NCI-H2107 (cell line): ENCODE measurements at places on chromosomes 5 and 9.

GRCh38 chr9:8223861-8224260 lies 424.3 kb upstream of the DMAC1 start:
- no peak for DNase-seq

GRCh38 chr9:13786131-13786530 lies 506.6 kb upstream of the MPDZ start:
- no peak for DNase-seq

DNA sequence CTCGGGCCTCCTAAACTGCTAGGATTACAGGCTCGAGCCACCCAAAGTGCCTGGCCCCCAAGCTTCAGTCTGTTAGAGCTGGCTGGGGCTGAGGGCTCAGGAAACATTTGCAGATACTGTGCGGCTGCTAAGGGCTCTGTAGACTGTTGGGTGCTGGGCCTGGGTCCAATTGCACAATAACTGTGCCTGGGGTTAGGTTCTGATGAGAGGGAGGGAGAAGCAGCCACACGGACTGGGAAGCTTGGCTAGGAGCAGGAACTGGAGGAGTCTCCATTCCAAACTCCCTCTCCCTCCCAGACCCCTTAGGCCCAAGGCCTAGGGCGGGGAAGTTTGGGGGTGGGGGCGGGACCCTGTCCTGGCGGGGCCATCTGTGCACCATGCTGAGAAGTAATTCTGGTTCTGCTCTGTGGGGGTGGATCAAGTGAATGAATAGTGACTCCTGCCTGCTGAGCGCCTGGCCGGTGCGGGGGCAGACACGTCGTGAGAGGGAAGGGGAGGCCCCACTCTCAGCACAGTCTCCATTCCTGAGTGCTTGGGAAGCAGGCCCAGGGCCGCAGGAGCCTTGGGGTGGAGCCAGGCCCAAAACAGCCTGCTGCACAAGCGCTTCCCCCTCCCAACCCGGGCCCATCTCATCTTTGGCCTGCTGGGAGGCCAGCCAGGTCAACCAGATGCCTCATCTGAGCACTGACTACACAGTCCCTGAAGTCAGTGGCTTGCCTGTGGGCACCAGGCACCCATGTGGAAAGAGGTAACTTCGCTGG lies 1.5 kb downstream of the ASS1 start:
- no peak for DNase-seq

DNA sequence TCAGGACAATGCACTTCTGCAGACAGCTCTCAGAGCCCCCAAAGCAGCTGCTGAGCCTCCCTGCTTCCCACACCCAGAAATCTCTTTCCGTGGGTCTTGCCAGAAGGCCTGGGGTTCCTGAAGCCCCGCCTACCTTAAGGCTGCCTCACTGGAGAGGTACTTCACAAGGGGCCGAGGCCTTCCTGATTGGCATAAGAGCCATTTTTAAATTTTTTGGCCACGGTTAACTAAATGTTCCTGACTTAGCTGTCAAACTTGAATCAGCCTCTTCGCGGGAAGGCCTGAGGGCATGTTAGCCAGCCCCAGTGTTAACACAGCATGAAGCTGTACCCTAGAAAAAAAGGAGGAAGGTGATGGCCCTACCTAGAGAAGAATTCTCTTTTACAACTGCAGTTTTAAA lies 20.7 kb upstream of the EPB41L4B start:
- DNase-seq, result no peak

- no peak for DNase-seq
Observed at GRCh38 chr5:6759983-6760382, 46.8 kb downstream of the TENT4A start.

GRCh38 chr9:137372693-137373610 lies 50.0 kb downstream of the EXD3 start:
- no peak for DNase-seq

DNA sequence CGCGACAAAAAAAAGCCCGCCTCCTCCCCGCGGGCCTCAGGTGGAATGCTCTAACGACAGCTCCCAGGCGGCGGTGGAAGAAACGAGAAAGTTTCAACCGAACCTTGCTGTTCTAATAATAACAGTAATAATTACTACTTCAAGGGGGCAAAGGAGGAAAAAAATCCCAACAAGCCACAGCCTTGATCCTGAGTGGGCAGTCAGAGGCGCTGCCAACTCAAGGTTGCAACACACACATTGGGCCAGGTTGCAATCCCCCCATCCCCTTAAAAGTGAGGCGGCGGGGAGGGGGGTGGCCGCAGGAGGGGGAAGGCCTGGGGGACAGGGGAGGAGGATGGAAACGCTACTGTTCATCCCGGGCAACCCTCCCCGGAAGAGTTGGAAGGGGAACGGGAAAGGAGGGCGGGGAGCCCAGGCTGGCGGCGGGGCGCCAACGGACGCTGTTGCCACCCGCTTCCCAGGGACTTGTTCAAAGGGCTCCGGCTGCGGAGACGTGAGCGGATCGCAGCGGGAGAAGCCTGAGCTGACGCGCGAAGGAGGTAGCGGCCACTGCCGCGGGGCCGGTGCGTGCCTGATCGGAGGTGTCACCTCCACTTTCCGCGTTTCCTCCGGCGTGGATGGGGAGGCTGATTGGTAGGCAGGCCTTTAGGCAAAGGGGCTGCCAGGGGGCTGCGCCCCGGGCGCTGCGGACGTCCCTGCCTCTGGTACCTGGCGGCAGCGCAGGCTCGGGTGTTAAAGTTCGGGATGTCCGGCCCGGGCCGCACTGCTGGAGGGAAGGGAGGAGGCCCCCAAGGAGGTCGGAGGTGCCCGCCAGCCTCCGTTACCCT lies 647 bp downstream of the SMARCA2 start:
- no peak for DNase-seq

DNA sequence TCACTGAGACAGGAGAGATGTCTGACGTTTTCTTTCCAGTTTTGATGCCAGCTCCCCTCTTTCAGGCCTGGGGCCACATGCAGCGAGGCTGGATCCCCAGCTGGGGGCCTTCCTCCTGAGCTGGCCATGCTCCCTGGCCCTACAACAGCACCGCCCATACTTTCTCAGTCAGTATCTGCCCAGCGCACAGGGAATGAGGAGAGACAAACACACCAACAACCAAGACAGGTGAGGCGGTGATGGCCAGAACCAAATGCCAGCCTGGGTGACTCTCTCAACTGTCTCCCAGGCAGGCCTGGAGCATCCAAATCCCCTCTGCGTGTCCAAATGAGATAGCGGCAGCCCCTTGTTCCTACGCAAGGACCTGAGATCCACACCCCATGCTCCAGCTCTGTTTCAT lies 109.6 kb downstream of the ROR2 start:
- no peak for DNase-seq

DNA sequence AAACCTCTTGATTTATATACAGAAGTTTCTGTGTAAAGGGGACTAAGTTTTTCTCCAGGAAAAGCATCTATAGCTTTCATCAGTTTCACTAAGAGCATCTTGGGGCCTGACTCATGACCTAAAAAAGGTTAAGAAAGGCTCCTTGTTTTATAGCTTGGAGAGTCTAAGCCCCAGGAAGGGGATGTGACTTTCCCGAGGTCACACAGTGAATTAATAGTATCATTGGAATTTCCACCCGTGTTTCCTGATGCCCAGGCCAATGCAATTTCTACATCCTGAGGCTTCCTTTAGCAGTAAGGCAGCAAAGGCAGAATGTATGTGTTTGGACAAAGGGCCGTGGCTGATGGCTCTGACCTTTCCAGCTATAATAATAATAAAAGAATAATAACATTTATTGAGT lies 8.6 kb downstream of the MORN5 start:
- no peak for DNase-seq

- no peak for DNase-seq
Observed at GRCh38 chr5:4514067-4514648, 626.0 kb upstream of the ADAMTS16 start.

- no peak for DNase-seq
Observed at GRCh38 chr9:21477466-21477865, 4.6 kb downstream of the IFNE start.

- DNase-seq, result no peak
Observed at GRCh38 chr5:38376404-38376803, 118.0 kb downstream of the EGFLAM start.

- DNase-seq, result no peak
Observed at GRCh38 chr5:35821513-35821912, 35.2 kb upstream of the IL7R start.

GRCh38 chr9:129550199-129550839 lies 70.6 kb downstream of the C9orf50 start:
- no peak for DNase-seq

DNA sequence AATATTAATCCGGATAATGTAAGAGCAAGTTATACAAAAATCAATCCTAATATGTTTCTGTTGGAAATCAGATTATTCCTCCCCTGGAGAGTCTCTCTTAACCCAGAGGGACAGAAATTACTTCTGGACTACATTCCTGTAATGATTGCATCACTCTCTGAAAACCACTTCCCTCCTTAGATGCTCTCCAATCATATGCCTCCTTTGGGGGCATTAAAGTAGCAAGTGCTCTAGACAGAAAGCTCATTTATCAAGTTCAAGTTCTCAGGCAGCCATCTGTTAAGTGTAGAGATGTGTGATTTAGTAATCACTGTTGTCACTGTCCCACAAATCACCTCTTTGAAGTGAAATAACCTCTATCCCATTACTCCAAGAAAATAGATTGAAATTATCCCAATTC lies 247.1 kb downstream of the SLCO4C1 start:
- no peak for DNase-seq

DNA sequence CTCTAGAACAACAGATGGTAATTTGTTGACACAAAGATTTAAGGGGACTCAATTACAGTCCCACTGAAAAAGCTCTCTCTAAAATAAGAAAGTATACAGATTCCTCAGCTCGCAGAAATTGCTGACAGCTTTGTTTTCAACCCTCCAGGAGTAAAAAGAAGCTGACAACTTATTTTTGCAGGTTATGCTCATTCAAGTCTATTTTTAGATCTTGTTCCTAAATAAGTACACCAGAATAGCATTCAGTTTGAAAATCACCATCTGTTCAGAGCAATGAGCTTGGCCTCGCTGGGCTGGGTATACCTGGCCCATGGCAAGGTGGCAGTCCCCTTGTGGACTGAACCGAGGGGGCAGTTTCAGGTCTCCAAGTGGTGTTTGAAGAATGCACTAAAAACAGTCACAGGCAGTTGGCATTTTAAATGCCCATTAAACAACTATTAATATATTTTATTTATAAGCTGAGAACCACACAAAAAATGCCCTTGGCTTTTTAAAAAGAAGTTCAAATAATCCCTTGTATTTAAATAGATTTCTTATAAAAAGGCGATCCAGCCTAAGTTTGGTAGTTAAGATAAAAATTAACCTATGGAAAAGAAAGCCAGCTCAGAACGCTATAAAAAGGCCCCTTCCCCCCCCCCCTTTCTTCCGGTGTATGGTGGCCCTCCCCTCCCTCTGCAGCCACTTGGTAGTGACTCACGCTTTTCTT lies 169.2 kb downstream of the AUH start:
- no peak for DNase-seq

DNA sequence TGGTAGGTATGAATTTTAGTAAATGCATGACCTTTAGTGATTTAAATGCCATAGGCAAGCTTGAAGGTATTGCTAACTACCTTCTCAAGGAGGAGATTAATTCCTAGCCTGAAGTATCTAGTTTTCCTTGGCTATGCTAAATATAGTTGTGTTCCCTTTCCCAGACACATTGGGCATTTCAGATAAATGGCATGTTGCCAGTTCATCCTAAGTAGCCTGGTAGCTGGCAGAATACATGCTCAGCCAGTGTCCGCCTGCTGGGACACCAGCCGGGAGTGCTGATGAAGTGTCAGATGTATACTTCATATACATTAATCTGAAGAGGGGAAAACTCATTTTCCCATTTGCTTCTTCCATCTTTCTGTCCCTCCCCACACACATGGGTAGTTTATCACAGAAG lies 196.9 kb downstream of the MAST4 start:
- DNase-seq, result no peak

GRCh38 chr9:35506359-35506758 lies 16.4 kb downstream of the RUSC2 start:
- no peak for DNase-seq

DNA sequence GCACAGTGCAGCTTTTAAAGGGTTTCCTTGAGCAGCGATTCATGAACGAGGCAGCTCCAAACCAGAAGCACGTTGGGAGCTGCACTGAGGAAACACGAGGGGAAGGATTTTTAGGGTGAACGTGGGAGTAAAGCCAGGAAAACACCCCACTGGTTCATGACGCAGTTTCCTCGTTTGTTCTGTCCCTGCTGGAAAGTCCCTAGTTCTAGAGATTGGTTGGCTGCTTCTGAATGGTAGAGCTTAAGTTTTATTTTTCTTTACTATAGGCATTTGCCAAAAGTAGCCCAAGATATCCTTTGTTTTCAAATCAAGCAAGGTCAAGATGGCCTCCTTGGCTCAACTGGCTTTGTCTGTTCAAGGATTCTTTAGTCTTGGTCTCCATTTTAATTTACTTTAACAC lies 116.5 kb upstream of the CACNA1B start:
- DNase-seq, result no peak

DNA sequence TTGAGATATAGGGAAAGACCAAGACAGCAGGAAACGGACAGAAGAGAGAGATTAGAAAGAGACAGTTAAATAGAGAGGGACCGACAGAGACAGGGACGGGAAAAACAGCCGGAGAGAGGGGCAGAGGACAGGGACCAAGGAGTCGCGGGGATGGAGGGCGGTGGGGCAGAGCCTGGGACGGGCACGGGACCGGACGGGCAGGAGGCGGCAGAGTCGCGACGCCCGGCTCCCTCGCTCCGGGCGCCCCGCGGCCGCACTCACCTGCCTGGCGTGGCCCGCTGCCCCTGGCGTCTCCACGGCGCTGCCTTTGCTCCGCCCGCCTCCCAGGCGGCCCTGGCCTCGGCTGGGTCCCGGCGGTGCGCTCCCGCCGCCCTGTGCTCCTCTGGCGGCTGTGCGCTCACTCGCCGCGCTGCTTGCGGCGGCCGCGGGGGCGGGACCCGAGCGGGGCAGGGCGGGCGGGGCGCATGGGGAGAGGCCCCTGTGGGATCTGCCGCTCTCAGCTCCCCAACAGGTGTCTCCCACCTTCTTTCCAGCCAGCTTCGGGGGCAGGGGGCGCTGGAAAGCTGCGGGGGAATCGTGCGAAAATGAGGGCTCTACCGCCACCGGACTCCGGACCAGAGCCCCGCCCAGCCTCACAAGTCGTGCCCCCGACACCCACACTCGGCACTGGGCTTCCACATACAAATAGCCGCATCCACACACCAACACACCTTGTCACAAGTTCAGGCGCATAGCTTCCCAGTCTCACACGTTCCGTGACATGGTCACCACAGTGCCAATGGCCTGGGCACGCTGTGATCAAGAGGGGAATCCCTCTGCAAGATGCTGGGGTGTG lies at the start of gene ARID3C:
TSS of gene ARID3C (minus strand) at position 411 of the 835 bp plus-strand sequence. CDS start 1,052 bp downstream, outside the sequence.
- no peak for DNase-seq

DNA sequence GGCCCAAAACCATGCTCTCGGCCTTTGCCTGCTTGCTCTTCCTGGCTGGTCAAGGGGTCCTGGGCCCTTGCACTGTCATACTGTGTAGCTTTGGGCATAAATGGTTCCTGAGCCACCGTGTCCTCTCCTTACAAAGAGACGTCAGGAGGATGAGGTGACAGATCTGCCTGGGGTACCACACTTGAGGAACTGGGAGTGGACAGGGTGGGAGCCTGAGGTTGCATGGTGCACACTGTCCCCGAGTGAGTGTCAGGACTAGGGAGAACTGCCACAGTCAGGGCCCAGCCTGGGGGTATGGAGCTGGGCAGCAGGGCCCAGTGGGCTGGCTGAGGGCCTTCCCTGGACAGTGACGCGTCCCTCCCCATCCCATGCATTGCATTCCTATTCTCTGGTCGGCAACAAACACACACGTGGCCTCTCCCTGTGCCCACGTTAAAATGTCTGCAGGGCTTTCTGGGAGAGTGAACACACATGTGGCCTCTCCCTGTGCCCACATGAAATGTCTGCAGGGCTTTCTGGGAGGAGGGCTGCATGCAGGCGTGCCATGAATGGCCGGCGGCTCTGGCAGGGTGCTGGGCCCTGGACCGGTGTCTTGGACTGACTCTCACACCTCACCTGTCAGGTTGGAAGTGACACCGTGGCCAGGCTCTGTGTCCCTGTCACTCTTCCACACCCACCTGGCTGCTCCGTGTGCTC lies 122.1 kb upstream of the COL5A1 start:
- DNase-seq, result no peak
